ENCODE measurements at places on chromosomes 7 and 10.

- DNase-seq = no peak
Observed at GRCh38 chr7:8176370-8177081, 85.4 kb downstream of the ICA1 start.

GRCh38 chr10:116465546-116465945 is 37.9 kb downstream of the PNLIPRP3 start:
- no peak for DNase-seq

GRCh38 chr7:112080441-112080840 is 125.8 kb downstream of the DOCK4 start:
- no peak for DNase-seq

GRCh38 chr7:95200741-95201140 is 123.6 kb downstream of the PON1 start:
- DNase-seq = no peak

All from HT-29 (cell line).